ENCODE measurements at places on chromosomes 16 and 17. TPM values are rescaled to one million over a fixed set of nuclear protein-coding genes. Genes with fewer than 3 reads are reported as not detected.

DNA sequence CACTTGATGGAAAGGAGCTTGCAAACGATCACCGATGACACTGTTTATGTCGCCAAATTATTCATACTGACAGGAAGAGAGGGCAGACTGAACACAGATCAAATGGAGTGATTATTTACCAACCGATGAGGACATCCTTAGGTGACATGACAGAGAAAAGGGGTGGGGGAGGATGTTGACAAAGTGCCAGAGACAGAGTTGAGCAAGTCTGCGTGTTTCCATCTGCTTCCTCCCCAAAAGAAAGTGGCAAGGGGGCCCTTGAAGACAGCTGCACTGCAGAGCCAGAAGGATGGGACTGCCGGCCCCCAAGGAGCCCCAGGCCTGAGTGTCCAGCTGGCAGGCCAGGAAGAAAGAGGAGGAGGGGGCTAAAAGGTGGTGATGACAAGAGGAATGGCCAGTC is 191.0 kb upstream of the RPL38 start:
- DNase-seq, result no peak

DNA sequence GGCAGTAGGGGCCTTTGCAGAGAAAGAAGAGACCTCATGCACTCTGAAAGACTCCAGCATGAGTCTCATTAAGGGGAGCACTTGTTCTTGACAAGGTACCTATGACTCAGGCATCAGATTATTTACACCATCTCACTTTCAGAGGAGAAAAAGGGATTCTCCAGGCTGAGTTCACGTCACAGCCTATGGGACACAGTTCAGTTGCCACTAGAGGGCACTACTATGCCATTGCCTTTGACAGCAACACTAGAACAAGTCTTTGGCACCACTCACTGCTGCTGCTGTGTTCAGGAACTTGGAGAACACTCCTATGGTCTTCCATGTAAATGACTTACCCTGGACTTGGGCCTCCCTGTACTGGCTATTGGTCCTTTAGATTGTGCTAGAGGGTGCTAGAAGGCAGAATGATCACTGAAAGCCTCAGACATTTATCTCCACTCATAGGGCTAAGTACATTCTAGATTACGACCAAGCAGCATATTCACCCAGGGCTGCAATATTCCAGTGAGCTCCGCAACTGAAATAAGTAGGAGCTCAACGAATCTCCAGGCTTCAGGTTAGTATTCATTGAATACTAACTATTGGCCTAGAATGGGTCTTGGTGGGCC is 225.1 kb upstream of the CA10 start:
- peak; percentile 22 for DNase-seq

- DNase-seq, result no peak
Measured at GRCh38 chr17:38428643-38429371, 543 bp downstream of the ARHGAP23 start.

GRCh38 chr17:5812590-5812989 is 228.3 kb upstream of the NLRP1 start:
- DNase-seq, result no peak

DNA sequence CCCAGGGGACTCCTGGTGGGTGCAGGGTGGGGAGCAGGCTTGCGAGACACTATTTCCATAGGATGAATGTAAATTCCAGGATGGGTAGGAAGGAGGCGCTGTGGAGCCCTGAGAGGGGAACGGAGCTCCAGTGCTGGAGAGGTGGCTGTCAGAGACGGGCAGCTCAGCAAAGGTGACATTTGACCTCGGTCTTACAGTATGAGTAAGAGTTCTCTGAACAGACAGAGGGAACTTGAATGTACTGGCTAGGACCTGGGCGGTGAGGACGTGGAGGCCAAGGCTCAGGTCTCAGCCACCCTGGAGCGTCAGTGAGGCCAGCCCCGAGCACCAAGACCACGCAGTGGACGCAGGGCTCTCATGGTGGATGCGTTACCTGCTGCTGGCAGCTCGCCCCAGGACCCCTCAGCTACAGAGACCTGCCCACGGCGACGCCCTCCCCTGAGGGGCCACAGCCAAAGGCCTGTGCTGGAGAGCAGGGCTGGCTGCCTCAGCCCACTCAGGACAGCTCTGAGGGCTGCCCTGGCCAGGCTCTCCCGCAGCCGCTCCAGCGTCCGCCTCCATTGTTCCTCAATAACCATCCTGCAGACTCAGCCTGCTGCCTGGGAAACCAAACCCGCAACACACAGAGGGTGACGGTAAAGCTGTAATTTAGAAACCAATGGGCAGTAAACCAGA is 65.9 kb upstream of the TNRC6C start:
- no peak for DNase-seq

- DNase-seq, result no peak
Measured at GRCh38 chr17:54124456-54124855, 301.7 kb downstream of the KIF2B start.

GRCh38 chr17:63203652-63204051 is 237.6 kb downstream of the TANC2 start:
- no peak for DNase-seq

DNA sequence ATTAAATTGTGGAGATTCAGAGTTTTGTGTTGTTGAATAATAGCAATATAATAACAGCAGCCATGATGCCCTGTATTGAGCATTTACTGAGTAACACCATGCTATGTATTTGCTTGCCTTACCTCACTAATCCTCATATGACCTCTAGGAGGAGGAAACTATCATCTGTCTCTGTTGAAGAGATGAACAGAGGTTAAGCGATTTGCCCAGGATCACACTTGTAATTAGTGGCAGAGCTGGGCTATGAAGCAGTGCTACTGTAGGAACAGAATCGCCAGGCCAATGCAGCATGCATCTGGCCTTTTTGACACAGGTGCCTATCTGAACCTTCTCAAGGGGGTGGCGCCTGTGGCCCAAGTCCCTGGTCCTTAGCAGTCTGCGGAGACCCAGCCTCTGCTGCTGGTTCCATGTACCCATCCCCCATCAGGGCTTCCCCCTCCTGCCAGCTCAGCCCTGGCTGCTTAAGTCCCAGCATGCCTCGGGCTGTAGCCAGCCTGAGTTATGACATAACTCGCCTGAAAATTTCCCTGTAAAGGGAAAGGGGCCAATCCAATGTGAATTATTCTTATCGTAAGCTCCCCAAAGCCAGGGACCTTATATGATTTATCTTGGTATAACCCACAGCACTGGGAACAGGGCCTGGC is 50.4 kb upstream of the HS3ST2 start:
- DNase-seq, result no peak

DNA sequence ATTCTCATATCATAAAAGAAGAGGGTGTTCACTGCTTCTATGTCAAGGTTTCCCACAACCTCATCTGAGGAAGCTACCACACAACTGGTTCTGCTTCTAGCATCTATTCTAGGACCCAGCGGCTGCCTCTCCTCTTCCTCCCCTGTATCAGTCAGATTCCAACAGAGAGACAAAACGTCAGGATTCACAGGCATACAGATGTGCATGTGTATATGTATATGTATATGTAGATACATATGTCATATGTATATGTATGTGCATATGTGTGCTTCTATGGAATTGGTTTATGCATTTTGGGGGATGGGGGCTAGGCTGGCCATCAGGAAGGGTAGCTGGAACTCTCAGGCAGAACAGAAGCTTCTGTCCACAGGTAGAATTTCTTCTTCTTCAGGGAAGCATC is 37.4 kb upstream of the NLRP1 start:
- DNase-seq, result no peak

DNA sequence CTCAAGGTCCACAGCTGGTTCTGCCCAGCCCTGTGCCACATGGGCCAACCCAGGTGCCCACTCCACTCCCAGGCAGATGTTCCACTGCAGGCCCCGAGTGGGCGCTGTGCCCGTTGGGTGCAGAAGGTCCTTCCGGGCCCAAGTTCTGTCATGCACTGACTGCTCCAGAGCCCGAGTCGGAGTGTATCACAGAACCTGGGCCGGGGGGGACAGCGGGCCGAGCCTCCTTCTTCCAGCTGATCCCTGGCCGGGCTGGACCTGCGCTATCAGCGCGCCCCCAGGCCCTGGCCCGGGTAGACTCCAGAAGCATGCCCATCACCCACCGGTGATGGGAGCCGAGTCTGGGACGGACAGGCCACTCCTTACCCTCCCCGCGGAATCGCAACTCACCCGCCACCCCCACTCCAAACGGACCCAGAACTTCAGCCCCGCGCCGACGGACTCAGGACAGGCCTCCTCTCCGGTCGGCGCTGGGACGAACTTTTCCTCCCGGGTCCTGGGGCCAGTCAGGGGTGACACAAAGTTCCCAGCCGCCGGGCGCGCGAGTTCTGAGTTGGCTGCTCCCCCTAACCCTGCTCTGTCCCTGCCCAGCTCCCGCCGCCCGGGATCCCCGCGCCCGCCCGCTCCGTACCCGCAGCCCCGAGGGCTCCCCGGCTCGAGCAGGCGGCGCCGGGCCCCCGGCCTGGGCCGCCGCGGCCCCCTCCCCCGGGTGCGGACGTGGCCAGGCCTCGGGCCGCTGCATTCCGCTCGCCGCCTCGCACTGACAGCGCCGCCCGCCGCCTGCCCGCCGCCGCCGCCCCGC is at the start of gene COPZ2:
Gene COPZ2, minus strand, starts transcription at position 762 of the 802 bp plus-strand sequence. Its CDS starts 20 bp downstream, at position 742.
- no peak for DNase-seq

GRCh38 chr16:31192856-31193642 is 9.5 kb downstream of the PYCARD start:
- no peak for DNase-seq

- DNase-seq, result no peak
Measured at GRCh38 chr17:43769859-43770258, 8.9 kb downstream of the DUSP3 start.

DNA sequence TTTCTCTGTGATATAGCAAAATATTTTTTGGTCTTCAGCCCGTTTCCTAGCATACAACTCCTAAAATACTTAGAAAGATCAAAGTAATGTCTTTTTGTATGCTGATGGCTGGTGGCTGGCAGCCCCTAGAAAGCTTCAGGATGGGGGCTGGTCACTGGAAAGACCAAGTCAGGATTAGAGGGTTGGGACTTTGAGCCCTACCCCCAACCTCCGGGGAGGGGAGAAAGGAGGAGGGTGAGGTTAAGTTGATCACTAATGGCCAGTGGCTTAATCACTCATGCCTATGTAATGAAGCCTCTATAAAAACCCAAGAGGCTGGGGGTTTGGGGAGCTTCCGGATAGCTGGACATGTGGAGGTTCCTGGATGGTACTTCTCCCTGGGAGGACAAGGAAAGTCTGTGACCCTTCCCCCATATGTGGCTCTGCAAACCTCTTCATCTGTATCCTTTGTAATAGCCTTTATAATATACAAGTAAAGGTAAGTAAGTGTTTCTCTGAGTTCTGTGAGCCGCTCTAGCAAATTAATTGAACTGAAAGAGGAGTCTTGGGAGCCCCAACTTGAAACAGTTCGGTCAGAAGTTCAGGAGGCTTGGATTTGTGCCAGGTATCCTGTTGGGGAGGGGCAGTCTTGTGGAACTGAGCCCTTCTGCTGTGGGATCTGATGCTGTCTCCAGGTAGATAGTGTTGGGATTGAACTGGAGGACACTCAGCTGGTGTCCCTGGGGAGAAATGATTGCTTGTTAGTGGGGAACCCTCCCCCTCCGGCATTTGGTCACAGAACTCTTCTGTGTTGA is 3.5 kb downstream of the SLC7A6 start:
- DNase-seq, result no peak

GRCh38 chr16:31351942-31352325 is 3.0 kb upstream of the ITGAX start:
- DNase-seq, result no peak

DNA sequence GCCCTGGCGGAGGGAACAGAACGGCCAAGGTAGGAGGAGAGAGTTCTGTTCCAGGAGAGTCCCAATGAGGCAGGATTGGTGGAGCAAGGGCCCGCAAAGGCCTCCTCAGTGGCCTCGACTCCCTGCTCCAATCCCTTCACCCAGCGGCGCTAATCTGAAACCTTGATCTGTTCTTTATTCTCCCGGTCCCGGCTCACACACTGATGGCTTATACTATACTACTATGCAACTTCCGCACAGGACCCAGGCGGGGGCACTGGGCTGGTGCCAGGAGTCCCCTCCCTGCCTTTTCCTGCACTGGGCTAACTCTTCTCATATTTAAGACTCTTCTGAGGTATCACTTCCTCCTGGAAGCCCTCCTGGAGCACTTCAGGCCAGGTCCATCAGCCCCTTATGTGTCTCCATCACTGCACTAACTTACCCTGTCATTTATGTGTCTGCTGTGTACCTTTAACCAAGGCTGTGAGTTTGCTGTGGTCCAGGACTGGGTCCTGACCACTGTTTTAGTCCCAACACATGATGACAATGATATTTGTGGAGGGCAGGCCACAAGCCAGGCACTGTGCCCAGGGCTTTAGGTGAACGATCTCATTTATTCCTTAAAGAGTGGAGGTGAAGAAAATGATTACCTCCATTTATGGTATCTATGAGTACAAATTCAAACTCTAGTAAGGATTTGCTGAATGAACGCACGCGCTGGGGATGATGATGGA is 6.8 kb downstream of the CCDC102A start:
- DNase-seq, result no peak

DNA sequence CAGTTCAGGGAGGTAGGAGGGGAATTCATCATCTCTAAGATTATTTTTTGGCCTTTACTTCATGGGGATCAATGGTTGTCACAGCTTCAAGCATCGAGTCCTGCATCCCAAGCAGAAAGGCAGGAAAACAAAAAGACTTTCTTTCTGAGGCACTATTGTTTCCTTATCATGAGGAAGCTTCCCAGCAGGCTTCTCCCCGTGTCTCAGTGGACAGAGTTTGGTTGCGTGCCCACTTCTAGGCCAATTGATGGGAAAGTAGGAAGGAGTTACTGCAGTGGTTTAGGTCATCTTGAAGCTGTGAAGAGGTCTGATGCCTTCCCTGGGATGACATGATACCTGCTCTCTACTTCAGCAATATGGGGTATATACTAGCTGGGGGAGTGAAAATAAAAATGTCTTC is 175.3 kb upstream of the CDH13 start:
- no peak for DNase-seq

DNA sequence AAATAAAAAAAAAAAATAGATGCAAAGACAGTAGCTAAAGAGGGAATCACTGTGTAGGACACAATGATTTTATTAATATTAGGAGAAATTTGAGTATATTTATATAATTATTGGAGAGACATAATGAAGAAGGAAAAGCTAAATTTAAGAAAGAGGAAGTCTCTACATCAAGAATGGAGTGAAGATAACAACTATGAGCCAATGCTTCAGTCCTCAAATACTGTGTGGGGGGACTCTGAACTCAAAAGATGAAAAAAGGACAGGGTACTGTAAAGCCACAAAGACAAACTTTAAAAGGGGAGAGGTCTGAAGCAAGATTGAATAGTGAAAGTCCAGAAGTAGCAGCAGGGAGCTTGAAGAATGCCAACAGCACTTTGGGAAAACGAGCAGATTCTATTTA is 44.7 kb downstream of the SKAP1 start:
- DNase-seq, result no peak

DNA sequence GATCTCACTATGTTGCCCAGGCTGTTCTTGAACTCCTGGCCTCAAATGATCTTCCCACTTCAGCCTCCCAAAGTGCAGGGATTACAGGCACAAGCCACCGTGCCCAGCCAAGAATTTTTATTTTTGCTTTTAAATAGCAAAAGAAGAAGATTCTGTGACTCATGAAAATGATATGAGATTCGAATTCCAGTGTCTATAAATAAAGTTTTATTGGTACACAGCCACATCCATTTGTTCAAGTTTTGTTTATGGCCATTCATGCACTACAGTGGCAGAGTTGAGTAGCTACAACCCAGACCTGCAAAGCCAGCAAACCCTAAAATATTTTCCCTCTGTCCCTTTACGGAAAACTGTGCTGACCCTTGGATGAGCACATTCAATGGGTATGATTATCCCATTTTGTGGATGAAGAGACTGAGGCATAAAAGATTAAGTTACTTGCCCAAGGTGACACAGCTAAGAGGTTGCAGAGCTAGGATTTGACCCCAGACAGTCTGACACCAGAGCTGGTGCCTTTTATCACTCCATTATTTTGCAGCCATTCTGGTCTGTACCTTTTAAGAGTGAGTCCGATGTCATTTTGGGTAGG is 34.2 kb downstream of the SCNN1G start:
- no peak for DNase-seq

KRT20 gene
- not detected for total RNA-seq

NEUROD2 gene
- not detected for total RNA-seq

HAGH gene
- 31.7 TPM for total RNA-seq

ANKFN1 gene
- total RNA-seq, result not detected

All from activated naive CD4-positive, alpha-beta T cell treated with anti-CD3 and anti-CD28 coated beads, Interleukin-2, amount 50 U/mL, for 72 hours (primary cell).